ENCODE measurements at places on chromosomes 3 and 15.

GRCh38 chr3:55166576-55167555, 239.0 kb upstream of the LRTM1 start:
- peak; percentile 27 for DNase-seq

GRCh38 chr15:74889390-74889882, 406 bp upstream of the MPI start:
- DNase-seq: peak; percentile 42

- peak; percentile 24 for DNase-seq
Observed at GRCh38 chr3:168885028-168885427, 778.5 kb downstream of the MECOM start.

DNA sequence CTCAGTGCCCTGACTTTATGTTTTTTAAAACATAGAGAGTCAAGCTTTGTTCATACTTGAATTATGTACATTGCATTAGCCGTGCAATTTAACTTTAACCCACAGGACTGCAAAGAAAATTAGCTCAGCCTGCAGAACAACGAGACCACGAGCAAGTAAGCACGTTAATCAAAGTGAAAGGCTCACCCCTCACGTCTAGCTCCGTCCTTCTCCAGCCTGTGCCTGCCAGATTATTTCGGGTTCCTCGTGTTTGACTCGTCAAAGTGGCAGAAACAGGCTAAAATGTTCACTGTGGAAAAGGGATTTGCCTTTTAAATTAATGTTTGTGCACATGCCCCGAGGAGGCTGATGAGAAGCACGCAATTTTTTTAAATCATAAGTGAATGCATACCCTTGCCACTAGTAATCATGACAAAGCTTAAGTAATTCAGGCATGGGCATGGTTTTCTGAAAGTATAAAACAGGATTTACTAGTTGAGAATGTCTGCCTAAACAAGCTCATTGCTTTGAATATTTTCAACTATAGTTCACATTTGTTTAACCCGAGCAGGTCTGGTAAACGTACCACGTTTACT, 15.3 kb downstream of the ZBTB38 start:
- no peak for DNase-seq

DNA sequence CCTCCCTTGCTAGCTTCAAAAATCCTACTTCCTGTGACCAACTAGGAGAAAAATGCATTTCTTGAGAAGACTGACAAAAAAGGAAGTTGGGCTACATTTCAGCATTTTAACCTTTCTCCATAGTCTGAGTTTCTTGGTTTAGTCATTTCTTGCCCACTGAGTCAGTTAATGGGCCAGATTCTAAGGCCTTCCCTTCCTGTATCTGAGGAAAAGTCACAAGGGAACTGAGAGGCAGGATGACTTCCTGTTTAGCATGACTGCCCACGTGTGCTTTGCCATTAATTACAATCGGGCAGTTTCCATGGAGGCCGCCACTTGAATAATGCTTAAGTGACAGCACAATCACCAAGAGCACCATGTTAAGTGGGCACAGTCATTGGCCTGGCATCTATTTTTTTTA, 794.4 kb upstream of the LMCD1 start:
- no peak for DNase-seq

DNA sequence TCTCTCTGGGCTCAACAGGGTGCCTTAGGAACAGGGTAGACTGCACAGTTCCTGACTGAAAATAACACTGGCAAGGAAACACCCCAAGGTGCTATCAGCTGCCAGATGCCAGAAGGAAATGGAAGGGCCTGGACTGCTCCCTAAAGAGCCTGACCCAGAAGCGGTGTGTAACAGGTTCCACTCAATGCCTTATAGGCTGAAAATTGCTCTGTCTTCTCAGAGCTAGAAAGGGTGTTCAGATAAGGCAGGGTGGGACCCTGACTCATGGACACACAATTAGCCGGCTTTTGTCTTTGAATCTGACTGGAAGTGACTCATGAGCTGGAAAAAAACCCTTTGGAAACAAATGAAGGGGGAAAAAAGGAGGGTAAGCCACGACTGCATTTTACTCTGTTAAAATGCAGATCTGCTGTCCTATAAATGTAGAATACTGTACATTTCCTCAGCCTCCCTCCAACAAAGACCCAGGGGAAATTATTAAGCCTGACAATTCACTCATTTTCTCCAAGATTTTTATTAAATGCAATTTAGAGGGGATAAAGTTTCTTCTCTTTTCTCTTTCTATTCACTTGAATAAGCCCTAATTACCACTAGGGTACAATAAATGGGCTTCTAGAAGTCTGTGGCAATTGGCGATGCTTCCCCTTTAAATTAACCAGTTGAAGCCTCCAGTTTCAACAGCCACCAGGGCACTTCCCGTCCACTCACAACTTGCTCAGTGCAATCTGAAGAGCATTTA, 160.2 kb upstream of the TBL1XR1 start:
- peak; percentile 76 for DNase-seq

DNA sequence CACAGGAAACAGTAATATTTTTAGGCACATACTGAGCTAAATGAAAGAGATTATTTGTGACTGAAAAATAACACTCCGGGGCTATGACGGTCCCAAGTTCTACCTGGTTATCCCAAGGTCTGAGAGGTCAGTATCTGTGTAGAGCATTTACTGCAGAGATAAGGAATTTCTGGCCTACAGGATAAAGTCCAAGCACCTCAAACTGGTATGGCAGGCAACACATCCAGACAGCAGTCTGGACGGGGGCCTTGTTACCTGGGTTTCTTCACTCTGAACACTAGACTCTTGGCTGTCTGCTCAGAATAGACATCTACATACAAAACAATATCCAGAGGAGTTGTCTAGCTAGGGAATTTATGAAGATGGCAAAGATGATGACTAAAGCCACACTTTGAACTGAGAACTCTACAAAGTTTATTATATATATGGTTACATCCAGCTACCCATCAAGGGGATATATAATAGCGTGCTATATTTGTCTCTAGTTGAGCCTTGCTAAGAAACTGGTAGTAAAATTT, 42.0 kb upstream of the CLRN1 start:
- no peak for DNase-seq

Data from choroid plexus epithelial cell (primary cell).